ENCODE measurements at places on chromosomes 13 and 19.

DNA sequence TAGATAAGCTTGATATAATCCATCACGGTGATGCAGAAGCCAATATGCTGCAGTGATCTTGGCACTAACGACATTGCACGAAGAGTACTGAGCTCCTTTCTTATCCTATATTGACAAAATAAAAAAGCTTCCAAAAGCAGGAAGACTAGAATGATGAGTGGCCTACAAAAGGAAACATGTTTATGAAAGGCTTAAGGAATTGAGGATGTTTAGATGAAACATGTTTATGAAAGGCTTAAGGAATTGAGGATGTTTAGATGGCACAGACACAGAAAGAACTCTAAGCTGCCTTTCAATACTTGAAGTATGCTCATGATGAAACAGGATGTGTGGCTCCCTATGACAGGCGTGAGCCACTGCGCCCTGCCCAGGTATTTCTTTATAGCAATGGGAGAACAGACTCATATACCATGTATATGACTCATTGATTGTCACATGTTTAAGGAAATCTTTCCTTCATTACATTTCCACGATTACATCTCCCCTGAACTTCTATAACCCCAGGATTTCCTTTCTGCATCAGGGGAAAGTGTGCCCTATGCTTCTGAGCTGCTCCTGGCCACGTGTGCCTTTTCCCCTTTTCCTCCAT, 690.8 kb upstream of the ARGLU1 start:
- no peak for DNase-seq

- no peak for DNase-seq
These were observed 2320.0 kb downstream of the PCDH9 start for GRCh38 chr13:64910096-64910495.

DNA sequence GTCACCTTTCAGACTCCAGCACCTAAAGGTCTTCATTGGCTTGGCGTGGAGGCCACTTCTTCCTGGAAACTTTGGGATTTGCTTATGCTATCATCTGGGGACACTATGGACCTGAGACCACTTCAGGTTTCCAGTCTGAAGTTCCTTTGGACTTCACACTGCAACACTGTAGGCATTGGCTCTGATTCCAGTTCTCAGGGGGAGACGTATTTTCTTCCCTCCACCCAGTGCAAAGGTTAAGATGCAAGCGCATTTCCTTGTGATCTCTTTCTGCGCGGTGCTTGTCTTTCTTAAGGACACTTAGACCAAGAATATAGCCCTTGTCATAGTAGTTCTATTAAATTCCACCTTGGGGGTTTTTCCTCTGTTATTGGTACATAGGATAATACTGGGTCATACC, 299.8 kb downstream of the TSHZ3 start:
- DNase-seq = no peak

DNA sequence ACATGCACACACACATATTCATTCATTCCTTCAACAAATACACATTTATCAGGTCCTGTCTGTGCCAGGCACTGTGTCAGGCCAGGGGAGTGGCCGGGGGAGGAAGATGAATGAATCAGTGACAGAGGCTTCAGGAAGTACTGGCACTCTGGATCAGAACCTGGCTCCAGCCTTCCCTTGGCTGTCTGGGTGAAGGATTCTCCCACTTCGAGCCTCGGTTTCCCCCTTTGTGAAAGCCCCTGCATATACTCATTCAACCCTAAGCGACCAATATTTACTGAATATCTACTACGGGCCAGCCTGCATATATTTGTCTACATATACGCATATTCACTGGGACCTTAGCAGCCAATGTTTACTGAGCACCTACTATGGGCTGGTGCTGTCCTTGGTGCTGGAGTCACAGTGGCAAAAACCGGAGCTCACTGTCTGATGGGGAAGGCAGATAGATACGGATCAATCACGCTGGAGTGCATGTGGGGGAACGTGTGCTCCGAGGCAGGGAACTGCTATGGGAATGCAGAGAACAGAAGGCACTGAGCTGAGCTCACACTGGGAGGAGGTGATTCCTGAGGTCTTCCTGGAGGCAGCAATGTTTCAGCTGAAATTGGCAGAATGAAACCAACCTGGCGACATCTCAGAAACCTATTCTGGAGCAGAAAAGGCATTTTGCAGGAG, 636 bp upstream of the ZNF579 start:
- peak; percentile 32 for DNase-seq

GRCh38 chr13:67880916-67881315, 650.8 kb upstream of the PCDH9 start:
- no peak for DNase-seq

GRCh38 chr13:112643759-112644459, 45.9 kb upstream of the ATP11A start:
- no peak for DNase-seq

GRCh38 chr19:54287456-54287855, 6.5 kb upstream of the LILRB2 start:
- DNase-seq = no peak

- no peak for DNase-seq
These were observed 18.3 kb downstream of the ZNF100 start for GRCh38 chr19:21749090-21749489.

- DNase-seq = no peak
These were observed 7.8 kb downstream of the ABCA7 start for GRCh38 chr19:1047696-1048147.

DNA sequence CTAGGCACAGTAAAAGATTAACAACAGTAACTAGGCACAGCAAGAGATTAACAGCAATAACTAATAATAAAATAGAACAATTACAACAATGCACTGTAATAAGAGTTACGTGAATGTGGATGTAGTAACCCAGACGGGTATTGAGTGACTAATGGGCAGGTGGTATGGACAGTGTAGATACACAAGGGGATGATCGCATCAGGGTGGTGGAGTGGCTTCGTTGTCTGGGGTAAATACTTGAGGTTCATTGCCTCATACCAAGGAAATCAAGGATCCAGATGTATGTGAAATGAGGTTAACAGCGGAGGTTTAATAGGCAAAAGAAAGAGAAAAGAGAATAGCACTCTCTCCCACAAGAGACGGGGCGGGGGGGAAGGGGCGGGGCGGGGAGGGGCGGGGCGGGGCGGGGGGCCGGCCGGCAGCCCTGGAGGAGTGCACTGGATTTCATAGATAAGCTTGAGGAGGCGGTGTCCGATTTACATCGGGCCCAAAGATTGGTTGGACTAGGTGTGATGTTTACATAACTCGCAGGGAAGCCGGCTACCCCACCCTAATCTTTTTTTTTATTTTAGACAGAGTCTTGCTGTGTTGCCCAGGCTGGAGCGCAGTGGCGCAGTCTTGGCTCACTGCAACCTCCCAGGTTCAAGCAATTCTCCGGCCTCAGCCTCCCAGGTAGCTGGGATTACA, 106.3 kb downstream of the KCTD15 start:
- DNase-seq = no peak

DNA sequence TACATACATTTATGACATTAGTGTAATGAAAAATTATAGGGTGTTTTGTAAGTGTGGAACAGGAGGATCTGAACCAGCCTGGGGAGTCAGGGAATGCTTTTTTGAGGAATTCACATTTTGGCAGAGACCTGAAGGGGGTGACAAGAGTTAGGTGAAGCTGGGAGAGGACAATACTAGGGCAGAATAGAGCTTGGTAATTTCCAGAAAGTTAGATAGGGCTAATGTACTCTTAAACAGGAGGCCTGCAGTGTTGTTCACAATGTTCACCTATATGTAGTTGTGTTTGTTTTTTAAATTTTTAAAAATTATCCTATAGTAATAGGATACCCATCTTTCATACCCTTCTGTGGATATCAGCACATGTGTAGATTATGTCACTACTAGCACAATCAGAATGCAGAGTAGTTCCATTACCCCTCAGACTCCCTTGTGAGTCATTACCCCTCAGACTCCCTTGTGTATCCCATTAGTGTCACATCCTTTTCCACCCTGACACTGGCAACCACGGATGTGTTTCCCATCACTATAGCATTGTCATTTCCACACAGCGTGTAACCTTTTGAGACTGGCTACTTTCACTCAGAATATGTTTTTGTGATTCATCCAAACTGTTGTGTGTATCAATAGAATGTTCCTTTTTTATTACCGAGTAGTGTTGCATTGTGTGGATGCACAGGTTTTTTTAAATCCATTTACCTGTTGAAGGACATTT, 43.1 kb downstream of the PCCA start:
- DNase-seq = no peak

DNA sequence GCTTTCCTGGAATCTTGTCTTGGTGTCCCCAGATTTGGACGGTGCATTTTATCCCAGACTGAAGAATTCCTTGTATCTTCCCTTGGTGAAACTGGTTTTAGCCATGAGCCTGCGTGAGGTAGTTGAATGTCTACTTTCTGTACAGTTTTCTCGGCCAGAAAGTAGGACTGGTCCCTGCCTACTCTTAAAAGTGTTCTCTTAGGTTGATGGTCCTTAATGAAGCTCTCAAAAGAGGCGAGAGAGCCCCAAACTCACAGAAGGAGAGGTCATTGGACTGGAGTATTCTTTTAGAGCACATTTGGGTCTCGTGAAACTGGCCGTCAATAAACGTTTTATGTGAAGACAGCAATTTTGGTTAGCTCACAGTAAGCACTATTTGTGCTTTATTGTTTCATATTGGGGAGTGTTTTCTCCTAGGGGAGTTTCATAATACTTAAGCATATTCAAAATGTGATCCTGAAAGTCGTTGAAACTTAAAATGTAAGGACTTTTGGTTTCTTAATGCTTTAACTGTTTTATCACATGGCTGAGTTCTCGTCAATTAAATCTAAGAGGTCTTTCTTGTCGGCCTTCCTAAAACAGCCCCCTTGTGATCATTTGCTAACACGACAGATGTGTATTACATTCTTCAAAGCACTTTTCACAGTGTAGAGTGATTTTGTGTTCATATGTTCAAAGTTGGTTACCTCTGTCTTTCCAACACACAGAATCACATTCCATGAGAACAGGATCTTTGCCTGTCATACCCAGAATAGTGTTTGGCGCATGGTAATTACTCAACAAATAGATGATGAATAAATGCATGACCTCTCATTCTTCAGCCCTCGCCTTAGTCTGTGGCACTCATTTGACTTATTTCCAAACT, 889 bp downstream of the GTF2F2 start:
- peak; percentile 17 for DNase-seq

- DNase-seq = no peak
These were observed 109.3 kb upstream of the IPO5 start for GRCh38 chr13:97844151-97844550.

DNA sequence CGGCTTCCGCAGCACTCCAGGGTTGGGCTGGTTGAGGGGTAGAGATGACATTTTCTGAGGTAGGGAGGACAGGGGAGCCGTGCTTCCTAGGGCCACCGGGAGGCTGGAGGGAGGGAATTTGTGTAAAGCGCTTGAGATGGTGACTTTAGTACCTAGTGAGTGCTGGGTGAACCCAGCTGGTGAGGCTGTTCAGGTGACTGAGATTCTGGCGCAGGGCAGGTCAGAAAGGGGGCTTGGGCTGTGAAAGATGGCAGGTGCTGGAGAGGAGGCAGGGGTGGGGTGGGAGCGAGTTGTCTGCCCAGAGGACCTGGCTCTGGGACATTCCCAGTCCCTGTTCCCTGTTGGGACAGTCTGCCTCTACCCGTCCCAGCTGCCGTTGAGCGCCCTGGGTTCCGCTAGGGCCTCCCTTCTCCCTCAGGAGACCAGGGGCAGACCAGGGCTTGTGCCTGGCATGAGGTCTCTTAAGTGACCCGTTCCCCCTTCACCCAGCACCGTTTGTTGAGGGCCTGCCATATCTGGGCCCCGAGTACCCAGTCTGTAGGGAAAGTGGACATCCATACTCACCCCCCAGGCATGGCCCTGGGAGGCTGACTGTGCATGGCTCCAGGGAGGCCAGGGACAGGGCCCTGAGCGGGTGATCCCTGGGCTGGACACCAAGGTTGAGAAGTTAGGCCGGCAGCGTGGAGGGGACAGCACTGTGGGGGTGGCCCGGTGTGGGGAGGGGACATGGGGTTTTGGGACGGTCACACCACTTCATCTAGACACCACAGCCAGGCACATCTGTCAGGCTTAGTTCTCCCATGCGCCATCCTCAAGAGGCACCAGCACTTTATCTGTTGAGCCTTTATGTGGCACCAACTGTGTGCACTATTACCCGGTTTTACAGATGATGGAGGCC, 5.0 kb downstream of the PTOV1 start:
- no peak for DNase-seq

GRCh38 chr13:114070098-114070799, 62.2 kb downstream of the RASA3 start:
- no peak for DNase-seq

DNA sequence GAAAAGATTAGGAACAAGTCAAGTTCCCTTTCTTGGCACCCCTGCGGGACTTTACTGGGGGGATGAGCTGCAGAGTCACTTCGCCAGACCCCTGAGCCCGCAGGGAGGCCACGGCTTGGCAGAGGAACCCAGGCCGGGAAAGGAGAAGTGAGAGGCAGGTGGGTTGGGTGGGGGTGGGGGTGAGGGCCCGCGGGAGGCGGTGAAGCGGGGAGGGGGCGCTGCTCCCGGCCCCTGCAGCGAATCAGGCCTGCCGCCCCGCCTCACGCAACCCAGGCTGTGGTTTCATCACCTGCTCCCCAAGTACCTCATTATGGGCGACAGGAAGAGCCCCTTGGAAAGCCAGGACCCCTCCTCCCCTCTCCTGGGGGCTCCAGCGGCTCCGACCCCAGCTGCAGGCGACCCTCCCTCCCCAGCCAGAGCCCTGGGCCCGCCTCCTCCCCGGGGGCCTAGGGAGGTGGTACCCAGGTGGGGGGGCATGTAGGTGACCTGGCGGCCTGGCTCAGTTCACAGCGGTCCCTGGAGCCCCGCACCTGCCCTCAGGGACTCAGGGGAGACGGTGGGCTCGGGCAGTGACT, 9.5 kb downstream of the MEF2B start:
- no peak for DNase-seq

DNA sequence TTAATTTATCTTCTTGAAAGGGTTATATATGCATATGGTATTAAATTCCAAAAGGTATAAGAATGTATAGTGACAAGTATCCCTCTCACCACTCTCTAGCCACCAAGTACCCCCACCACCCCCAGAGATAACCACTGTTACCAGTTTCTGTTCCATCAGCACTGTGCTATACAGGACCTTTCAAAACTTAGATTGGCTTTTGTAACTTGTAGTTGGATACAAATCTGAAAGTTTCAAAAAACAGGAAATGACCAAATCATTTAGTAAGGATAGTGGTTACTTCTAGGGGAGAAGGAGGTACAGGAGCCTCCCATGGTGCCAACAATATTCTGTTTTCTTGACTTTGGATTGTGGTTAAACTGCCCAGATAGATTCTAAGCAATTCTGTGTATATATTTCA, 56.7 kb downstream of the AKAP11 start:
- peak; percentile 11 for DNase-seq

DNA sequence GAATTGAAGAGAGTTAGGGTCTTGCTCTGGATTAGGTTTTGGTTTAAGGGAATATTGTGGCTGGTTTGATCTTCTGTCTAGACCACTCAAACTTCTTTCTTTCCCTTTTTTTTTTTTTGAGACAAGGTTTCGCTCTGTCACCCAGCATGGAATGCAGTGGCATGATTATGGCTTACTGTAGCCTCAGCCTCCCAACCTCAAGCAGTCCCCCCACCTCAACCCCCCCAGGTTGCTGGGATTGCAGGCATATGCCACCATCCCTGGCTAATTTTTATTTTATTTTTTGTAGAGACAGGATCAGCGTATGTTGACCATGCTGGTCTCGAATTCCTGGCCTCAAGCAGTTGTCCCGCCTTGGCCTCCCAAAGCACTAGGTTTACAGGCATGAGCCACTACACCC, 21.2 kb downstream of the ARHGAP35 start:
- DNase-seq = no peak

- no peak for DNase-seq
These were observed 1431.0 kb upstream of the ATXN8OS start for GRCh38 chr13:68676513-68677115.

- no peak for DNase-seq
These were observed 119.9 kb upstream of the PCDH17 start for GRCh38 chr13:57511603-57512002.

GRCh38 chr19:34430738-34431625, 2.8 kb downstream of the UBA2 start:
- DNase-seq = peak; percentile 79
